GM18507 (cell line): ENCODE measurements at places on chromosomes 6 and 20.

GRCh38 chr6:87747646-87748045 is 45.6 kb upstream of the AKIRIN2 start:
- no peak for DNase-seq

DNA sequence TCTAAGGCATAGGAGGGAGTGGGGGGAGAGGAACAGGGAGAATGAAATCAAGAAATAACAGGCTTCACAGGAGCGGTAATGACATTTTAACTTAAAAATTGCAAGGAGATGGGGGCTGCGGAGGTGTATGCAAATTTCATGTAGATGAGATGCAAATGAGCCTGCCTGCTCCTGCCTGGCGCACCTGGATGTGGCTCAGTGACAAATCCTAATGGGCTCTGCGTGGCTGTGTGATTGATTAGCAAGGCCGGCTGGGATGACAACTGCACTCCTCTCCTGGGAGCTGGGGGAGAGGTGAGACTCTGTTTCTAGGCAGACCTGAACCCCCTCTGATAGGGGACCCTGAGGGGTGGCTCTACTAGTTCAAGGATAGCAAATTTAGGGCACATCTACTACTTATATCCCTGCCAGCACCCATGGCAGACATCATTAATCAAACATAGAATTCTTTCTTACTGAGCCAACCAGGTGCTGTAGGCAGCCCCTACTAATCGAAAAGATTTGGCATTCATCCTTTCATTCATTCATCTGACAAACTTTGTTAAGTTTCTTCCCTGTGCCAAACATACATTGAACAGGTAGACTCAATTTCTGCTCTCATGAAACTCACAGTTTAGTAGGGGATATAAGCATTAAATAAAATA is 38.4 kb upstream of the TGM2 start:
- DNase-seq = no peak

DNA sequence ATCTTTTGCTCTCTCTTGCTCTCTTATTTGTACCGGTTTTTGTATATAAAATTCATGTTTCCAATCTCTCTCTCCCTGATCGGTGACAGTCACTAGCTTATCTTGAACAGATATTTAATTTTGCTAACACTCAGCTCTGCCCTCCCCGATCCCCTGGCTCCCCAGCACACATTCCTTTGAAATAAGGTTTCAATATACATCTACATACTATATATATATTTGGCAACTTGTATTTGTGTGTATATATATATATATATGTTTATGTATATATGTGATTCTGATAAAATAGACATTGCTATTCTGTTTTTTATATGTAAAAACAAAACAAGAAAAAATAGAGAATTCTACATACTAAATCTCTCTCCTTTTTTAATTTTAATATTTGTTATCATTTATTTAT is 15.9 kb downstream of the VEGFA start:
- DNase-seq = no peak

- DNase-seq = no peak
Measured at GRCh38 chr6:66553441-66553840, 846.4 kb upstream of the EYS start.

DNA sequence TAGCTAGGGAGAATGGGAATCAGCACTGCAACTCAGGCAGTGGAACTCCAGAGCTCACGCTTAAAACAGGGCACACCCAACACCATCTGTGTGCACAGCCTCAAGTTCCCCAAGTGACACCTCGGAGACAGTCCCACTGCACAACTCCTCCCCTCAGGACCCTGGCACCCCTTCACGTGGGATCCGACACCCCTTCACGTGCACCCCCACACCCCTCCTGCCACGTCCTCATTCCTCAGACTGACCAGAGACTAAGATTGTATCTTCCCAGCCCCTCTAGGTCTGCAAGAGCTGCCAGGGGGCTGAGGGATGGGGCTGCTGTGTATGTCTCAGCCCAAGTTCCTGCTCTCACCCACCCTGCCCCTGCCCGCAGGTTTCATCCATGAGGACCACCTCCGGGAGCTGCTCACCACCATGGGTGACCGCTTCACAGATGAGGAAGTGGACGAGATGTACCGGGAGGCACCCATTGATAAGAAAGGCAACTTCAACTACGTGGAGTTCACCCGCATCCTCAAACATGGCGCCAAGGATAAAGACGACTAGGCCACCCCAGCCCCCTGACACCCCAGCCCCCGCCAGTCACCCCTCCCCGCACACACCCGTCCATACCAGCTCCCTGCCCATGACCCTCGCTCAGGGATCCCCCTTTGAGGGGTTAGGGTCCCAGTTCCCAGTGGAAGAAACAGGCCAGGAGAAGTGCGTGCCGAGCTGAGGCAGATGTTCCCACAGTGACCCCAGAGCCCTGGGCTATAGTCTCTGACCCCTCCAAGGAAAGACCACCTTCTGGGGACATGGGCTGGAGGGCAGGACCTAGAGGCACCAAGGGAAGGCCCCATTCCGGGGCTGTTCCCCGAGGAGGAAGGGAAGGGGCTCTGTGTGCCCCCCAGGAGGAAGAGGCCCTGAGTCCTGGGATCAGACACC is 7.6 kb downstream of the MYL9 start:
- no peak for DNase-seq

- DNase-seq = no peak
Measured at GRCh38 chr6:168062346-168063289, 16.4 kb downstream of the FRMD1 start.

DNA sequence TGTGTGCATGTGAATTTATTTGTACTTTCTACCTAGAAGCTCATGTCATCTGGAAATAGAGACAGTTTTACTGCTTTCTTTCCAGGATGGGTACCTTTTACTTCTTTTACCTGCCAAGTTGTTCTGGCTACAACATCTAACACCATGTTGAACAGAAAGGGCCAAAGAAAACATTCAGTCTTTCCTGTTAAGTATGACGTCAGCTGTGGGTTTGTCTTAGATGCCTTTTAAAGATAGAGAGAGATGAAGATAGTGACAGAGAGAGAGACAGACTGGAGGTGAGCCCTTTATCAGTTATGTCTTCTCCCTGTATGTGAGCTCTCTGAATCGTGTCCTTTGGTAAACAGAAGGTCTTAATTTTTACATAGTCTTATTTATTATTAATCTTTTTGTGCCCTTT is 3.4 kb upstream of the DACT2 start:
- DNase-seq = no peak

GRCh38 chr20:44886266-44886651 is 754 bp downstream of the YWHAB start:
- no peak for DNase-seq

DNA sequence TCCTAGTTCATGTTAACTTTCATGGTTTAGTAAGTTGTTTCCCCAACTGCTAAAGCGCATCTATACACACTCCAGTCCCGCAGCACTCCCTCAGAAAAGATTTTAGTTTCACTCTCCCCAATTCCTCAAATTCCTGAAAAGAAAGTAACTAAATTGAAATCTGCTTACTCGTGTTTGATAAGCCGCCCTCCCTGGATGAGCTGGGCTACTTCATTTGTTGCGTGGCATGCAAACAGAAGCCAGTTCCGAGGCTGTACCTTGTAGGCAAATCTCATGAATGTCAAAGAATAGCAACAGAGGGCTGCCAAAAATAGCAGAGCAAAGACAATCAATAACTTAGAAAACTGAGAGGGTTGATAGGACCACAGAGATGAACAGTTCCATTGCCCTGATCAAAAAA is 16.9 kb downstream of the MPC1 start:
- no peak for DNase-seq

DNA sequence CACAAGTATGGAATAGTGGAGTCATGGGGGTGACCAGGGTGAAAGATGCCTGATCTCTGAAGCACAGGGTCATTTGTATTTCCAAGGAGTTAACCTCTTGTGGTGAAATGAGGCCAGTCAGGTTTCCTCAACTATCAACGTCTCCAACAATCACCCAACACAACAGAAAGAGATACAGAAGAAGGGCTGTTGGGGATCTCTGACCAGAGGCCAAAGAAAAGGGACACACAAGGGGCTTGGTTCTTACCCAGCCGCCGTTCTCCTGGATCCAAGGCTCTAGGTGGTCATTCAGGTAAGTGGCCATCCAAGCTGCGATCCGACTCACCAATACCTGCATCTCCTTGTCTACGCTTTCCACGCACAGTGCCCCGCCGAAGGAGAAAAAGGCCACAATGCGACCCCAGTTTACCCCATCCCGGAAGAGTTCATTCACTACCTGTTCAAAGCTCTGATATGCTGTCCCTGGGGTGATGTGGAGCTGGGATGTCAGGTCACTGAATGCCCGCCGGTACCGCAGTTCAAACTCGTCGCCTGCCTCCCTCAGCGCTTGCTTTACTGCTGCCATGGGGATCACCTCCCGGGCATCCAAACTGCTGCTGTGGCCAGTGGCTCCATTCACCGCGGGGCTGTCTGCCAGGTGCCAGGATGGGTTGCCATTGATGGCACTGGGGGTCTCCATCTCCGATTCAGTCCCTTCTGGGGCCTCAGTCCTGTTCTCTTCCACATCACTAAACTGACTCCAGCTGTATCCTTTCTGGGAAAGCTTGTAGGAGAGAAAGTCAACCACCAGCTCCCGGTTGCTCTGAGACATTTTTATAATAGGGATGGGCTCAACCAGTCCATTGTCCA is 1.0 kb downstream of the BCL2L1 start:
- no peak for DNase-seq

DNA sequence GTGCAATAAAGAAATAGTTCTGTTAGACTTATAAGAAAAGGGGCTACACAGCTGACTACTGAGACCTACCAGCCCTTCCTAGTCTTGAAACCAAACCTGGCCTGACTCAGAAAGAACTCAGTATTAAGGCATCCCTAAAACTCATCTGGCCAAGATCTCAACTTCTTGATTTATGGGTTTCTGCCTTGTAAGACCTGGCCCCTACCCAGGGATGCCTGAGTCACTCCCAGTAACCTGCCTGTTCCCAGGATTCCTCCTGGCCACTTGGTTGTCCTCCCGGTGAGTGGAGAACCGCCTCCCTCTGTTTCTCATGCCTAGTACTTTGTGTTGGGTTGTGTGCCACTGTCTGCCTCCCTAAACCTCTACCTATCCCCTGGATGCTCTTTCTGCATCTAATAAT is 189.4 kb upstream of the PREP start:
- no peak for DNase-seq

- DNase-seq = no peak
Measured at GRCh38 chr6:20313051-20313450, 88.6 kb upstream of the E2F3 start.

GRCh38 chr6:18203786-18204185 is 48.6 kb downstream of the KDM1B start:
- no peak for DNase-seq

DNA sequence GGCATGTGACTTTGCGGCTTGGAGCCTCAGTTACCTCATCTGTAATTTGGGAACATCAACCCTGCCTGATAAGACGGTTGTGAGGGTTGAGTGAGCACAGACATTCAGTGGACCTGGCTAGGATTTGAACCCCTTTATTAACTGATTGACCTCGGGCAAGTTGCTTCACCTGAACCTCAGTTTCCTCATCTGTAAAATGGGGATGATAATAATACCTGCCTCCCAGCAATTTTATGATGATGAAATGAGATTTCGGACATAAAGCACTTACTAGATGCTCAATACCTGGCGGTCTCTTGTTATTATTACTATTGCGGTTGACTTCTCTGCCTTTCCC is 51.5 kb downstream of the CEBPB start:
- DNase-seq = no peak

- DNase-seq = no peak
Measured at GRCh38 chr6:34791164-34791700, 651 bp upstream of the BLTP3A start.

GRCh38 chr6:37665304-37665703 is 32.4 kb downstream of the MDGA1 start:
- no peak for DNase-seq

GRCh38 chr6:83958241-83958685 is 75.3 kb upstream of the MRAP2 start:
- no peak for DNase-seq

DNA sequence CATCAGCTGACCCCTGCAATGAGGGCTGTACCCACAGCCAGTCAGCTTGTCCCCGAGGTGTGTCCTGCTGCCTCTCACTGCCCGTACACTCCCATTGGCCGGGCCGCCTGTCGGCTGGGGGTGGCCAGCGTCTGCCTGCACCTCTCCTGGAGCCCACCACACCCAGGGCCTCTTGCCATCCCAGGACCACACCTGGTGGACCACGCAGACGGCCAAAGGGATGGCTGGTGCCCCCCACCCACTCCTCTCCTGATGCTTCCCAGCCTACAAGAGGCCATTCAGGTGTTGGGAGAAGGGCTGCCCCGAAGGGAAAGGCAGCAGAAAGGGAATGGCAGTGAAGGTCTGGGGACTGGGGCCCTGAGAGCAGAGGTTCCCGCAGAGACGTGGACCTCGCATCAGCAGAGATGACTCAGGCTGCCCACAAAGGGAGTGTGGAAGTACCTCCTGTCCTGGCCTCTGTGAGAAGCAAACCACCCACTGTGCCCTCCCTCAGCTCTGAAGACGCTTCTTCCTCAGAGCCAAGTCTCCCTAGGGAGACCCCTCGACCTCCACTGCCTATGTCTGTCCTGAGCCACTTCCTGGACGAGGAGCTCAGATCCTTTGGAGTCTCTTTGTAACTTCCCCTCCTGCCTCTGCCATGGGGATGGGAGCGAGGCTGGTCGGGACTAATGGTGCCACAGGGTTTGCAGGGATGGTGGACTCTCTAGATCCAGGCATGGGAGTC is 60.9 kb downstream of the PYGB start:
- DNase-seq = no peak

DNA sequence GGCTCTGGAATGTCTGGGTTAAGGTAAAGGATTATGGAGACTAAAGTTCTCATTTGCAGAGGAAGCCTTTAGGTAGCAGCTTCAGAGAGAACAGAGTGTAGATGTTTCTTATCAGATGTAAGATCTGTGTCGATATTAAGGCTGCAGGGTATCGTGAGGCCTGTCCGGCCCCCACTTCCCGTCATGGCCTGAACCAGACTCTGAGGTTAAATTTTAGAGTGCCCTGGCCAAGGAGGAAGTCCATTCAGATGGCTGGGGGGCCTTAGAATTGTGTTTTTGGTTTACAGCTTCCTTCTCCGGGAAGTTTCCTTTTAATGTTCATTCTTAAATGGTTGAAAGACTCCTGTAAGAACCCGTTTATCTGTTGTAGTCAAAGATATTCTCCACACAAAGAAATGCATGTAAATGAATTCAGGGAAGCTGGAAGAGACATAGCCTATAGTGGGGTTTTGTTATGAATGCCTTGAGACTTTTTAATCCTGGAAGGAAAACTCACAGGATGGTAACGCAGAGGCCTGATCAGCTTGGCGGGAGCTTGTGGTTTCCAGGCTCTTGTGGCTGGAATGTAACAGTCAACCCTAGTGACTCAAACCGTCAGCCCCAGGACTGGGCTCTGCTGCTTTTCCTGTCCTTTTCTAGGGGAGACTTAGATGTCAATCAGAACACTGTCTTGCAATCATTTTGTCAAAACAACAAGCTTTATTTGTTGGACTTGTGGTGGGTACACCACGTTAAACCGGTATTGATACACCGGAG is 34.7 kb downstream of the KIF25 start:
- DNase-seq = no peak

DNA sequence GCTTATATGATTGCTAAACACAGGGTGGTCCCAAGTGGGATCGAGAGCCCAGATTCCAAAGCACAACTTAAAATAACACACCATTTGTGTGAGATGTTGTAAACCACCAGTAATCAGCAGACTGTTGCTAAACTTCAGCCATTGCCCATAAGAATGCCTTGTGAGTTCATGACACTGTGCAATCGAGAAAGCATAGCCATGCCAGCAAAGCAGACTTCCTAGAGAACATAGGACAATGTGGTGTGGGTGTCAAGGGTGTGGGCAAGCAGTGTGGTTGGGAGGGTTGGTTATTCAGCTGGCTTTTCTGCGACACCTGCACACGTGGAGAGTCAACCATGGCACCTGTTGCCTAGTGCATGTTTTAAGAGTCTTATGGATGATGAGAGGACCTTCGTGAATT is 16.1 kb upstream of the CALHM6 start:
- no peak for DNase-seq
